ENCODE measurements at places on chromosomes 16 and 17.
A peak's percentile ranks its signal among the peaks of the same experiment; 100 is the strongest.

GRCh38 chr17:46809110-46809571 lies 9.4 kb downstream of the WNT3 start:
- no peak for DNase-seq

DNA sequence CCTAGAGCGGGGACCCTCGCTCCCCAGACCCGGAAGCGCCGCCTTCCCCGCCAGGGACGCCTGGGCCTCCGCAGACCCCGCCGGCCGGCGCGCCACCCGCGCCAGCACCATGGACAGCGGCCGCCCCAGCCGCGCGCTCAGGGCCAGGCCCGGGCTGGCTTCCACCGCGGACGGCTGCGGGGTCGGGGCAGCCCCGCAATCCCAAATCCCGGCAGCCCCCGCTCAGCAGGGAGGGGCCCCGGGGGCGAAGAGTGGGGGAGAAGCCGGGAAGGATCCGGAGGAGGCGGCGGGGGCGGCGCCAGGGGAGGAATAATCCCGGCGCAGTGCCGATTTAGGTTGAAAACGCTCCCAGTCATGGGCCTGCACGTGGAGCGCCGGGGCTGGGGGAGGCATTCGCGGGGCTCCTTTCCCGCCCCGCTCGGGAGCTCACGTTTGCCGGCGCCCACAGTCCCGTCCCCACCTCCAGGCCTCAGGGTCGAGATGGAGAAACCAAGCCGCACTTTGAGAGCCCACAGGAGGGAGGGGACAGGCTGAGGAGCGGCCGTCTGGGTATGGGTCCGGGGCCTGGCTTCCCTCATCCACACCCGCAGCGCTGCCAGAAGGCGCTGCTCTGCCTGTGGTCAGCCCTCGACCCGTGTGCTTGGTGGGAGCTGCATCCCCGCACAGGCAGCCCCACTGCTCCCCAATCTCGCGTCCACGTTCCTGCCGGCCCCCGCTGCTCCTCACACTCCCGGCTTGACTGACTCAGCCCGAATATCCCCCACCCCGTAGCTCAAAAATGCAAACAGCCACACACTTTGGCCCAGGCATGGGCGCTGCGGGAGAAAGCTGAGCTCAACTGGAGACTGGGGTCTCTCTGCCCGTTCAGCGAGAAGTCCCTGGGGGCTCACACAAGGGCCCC lies 4.7 kb downstream of the FBXL16 start:
- no peak for DNase-seq

- peak; percentile 37 for DNase-seq
Measured at GRCh38 chr17:77924757-77925336, 33.7 kb upstream of the TNRC6C start.

GRCh38 chr17:27321372-27321771 lies 27.5 kb downstream of the WSB1 start:
- DNase-seq, result no peak

GRCh38 chr16:24165273-24165672 lies 90.9 kb upstream of the CACNG3 start:
- DNase-seq, result no peak

DNA sequence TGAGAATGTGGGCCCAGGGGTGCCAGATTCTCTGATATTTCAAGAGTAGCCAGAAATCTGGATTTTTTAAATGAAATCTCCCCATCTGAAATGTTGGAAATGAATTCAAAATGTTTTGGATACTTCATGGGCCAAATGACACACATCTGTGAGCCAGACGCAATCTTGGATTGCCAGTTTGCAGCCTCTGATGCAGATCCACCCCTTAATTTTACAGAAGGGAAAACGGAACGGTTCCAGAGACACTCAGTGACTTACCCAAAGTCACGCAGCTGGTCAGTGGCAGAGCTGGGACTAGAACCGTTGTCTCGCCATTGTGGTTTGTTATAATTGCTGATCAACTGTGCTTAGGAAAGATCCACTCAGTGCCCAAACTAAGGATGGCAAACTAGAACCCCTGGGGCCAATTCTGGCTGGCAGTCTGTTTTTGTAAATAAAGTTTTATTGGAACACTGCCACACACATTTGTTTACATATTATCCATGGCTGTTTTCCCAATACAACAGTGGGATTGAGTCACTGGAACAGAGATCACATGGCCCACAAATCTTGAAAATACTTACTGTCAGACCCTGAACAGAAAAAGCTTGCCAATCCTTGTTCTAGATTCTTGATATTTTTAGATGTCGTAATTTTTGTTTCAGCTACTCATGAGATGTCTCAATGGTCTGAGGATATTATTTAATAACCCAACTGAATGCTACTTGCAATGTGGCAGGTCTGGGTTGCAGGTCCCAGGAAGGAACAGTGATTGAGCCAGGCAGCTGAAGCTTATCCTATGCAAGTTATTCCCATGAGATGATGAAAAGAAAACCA lies 143.8 kb downstream of the AXIN2 start:
- DNase-seq, result peak; percentile 14

GRCh38 chr16:57507136-57508034 lies 21.1 kb upstream of the DOK4 start:
- no peak for DNase-seq

DNA sequence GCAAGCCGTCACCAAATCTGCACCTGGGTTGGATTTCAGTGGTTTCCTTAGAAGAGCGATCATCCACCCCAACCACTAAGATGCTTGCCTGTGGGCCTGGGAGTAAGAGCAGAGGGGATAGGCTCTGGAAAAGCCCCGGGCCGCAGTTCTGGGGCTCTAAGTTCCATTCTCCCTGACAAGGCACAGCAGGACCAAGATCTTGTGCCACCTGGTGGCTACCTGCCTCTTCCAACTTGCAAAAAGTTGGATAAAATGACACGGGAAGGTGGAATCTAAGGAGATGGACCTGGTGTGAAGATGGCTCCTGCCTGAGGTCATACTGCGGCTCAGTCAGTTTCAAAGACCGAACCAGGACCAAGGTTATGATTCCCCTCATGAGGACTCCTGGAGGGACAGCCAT lies 42.3 kb downstream of the ABCC12 start:
- no peak for DNase-seq

DNA sequence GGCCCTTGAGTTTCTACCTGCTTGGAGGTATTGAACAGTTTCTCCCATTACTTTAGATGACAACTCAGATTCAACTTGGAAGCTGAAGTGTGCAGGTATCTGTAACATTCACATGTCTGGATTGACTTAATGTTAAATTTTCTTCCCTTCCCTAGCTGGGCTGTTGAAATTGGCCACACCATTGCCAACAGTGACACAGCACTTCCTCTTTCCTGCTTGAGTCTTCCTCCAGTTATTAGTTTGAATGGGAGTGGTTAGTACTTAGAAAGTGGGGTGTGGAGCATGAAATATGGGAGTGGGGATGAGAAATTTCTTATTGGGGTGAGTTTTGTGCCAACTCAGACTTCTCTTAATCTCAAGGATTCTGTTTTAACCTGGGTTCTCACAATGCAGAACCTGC lies 454.9 kb downstream of the KCNJ2 start:
- DNase-seq, result no peak

DNA sequence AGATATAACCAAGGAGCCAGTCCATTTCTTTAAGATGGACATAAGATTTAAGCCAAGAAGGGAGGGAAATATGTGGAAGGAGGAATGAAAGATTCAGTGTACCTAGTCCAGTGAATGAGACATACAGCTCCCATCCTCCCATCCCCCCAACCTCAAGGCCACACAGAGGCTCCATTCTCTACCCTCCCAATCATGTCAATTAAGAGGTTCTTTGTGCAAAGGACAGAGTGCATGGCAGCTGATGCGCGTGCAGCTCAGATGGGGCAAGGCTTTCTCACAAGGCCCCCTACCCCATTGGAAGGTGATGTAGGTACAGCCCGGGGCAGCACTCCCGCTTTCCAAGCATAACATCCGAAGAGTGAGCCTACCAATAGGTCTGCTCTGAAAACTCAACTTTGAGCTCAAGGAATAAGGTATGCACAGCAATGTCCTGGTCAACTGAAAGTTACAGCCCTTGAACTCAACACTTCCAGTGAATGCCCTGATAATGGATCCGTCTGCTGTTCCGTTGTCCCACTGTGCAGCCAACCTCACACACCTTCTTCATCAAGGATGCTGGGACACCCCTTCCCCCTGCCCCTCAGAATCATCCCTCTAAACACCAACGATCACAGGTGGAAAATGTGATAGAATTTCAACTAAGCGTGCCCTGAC lies 458.1 kb downstream of the SOX9 start:
- DNase-seq, result no peak

GRCh38 chr16:58413359-58413758 lies 21.1 kb downstream of the GINS3 start:
- DNase-seq, result no peak

DNA sequence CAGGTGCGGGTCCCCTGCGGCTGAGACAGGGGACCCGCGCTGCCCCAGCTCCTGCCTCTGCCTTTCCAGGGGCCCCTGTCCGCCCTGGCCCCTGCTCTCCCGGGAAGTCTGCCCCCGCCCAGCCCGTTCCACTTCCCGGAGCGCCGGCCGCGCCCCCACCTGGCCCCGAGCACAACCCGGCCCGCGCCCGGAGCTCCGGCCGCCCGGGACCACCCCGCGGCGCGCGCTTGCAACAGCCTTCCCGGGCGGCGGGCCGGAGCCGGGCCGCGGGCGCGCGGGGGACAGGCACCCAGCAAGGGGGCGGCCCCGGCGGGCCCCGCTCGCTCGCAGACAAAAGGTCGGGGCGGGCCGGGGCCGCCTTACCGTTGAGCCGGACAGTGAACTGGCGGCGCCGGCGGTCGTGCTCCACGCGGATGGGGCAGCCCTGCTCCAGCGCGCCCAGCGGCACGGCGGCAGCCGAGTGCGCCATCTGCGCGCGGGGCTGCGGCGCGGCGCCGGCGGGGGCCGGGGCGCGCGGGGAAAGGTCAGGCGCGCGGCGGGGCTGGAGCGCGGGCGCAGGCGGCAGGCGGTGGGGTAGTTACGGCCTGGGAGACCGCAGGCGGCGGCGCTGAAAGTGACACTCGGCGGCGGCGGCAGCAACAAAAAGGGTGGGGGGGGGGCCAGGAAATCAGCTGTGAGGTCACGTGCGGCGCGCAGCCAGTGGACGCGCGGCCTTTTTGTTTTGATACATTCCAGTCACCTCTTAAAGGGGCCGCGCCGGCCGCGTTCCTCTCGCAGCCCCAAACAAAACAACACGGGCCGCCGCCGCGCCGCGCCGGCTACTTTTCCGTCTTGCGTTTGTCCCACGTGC lies at the start of gene NATD1:
NATD1 (minus strand) TSS at position 615 of the 850 bp plus-strand sequence; CDS start at position 469, 146 bp downstream.
- peak; percentile 89 for DNase-seq

- no peak for DNase-seq
Measured at GRCh38 chr16:10565167-10565566, 15.2 kb downstream of the EMP2 start.

DNA sequence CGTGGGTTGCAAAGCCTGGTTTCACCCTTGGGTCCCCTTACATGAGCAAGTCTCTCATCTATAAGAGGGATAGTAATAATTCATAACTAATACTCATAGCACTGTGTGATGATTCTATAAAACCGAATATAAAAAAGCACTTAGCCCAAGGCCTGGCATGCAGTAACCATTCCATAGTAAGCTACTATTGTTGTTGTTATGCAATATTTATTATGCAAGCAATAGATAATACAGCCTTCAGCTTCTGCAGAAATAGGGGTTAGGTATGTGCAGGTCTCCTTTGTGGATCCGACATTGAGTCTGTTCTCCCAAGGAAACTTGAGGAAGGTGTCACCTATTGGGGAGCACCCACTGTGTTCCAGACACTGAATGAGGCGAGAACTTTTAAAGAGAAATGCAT lies 401.1 kb downstream of the UTP18 start:
- no peak for DNase-seq

- no peak for DNase-seq
Measured at GRCh38 chr17:76536511-76537287, 810 bp downstream of the CYGB start.

- DNase-seq, result no peak
Measured at GRCh38 chr17:74742153-74742515, 5.1 kb downstream of the RAB37 start.

DNA sequence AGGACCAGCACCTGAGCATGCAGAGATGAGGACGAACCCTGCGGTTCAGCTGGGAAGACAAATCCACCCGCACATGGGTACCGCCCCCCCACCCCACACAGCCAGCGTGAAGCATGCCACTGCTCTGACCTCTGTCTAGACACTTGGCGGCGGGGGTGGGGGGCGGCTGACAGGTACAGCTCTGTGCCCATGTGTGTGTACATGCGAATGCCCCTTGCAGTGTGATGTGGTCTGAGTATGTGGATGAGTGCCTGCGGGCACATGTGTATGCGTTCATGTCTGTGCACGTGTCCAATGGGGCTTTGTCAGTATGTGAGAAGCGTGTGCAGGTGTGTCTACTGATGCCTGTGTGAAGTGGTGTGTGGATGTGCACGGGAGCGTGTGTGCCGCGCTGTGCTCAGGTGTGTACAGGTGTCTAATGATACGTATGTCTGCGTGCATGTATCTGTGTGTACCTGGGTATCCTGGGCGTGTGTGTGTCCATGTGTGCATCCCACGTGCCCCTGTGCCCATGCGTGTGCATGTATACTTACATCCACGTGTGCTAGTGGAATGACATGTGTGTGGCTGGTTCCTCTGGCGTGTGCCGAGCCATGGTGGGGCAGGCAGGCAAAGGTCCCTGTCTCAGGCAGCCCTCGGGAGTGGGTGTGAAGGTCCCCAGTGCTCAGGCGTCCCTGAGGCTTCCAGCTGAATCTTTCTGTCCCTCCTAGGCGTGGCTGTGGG lies 636 bp upstream of the RAP1GAP2 start:
- DNase-seq, result no peak

All from choroid plexus epithelial cell (primary cell).